Activated CD4-positive, CD25-positive, alpha-beta regulatory T cell treated with anti-CD3 and anti-CD28 coated beads, Interleukin-2, amount 50 U/mL, for 16 hours (primary cell): ENCODE measurements at places on chromosomes 2 and 18.

GRCh38 chr2:42117923-42118753, 51.0 kb upstream of the EML4 start:
- no peak for DNase-seq

GRCh38 chr2:124343827-124344498, 318.9 kb downstream of the CNTNAP5 start:
- DNase-seq: no peak

DNA sequence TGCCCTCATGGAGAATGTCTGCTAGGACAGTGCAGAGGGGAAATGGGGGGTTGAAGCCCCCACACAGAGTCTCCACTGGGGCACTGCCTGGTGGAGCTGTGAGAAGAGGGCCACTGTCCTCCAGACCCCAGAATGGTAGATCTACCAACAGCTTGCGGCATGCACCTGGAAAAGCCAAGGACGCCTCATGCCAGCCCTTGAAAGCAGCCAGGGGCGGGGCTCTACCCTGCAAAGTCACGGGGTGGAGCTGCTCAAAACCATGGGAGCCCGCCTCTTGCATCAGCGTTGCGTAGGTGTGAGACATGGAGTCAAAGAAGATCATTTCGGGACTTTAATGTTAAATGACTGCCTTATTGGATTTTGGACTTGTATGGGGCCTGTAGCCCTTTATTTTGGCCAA, 157.6 kb downstream of the DSEL start:
- DNase-seq: no peak

DNA sequence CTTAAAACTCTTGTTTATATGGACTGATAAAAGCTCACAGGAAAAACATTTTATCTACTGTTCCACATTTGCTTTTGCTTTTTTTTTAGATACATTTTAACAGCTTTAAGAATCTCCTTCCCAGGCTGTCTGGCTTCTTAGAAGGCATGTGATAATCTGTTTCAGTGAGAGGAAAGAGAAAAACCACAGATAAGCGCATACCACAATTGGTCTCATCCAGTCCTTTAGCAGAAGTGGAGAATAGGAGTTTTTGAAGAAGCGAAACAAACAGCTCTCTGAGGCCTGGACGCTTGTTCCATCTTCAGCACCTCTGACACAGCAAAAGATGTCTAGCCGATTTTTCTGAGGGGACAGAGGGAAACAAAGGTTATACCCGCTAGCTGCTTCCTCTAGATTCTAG, 37.6 kb downstream of the RMC1 start:
- DNase-seq: no peak

- no peak for DNase-seq
Measured at GRCh38 chr2:205556357-205556756, 125.9 kb upstream of the NRP2 start.

DNA sequence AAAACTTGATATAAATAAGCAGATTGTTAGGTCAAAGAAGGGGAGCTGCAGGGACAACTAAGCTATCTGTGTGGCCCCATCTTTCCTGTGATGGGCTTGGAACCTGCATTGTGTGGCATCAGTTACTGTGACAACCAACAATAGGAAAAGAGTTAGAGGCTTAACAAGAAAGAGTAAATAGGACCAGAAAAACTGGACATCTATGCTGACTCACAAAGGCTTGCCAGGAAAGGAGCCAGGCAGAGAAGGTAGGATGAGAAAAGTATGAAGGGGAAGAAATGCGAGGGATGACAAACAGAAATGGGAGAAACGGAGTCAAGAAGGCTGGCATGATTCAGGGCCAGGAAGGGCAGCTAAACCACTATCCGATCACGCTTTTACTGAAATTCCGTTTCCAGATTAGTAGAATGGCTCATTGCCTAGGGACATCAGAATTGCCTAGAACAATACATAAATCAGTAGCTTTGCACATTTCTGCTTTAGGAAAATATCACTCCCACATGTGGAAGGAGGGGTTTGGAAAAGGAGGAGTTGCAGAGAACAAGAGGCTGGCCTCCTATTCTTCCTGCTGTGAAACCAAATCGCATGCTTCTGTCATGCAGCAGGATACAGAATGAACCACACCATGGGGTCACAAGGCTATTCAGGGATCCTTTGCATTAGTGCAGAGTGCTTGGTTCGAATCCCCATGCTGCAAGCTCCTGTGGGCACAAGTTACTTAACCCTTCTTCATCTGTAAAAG, 7.3 kb downstream of the PLA2R1 start:
- DNase-seq: no peak

DNA sequence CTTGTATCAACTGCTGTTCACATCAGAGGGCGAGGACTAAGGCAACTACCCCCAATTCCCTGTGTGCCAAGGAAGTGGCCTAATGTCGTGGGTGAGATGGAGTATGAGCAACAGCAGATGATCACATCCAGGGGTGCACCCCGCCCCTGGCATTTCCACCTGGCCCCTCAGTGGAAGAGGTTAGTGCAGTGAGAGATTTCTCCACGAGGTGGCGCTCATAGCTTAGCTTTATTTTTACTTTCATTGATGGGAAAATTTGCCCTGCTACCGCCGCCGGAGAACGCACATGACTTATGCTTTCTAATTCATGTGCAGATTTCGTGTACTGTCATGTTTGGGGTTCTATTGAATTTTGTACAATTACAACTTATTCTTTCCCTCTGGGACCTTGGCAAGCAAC, 470.6 kb upstream of the MEX3C start:
- no peak for DNase-seq

- DNase-seq: no peak
Measured at GRCh38 chr18:57583297-57583835, 3.1 kb downstream of the FECH start.

DNA sequence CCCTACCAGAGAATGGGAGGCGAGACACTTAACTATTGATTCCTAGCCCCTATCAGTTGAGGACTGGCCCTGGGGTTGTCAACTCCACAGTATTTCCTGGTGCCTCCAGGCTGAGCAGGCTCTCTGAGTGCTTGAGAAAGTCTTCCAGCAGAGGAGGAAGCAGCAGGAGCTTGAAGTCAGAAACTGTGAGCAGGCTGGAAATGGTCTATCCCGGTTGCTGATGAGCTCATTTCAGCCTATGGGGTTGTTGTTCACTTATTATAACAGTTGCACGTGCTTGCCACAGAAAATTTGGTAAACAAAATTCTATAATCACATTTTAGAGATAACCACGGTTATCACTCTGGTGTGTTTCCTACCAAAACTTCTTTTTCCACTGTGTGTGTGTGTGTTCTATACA, 254.7 kb upstream of the THUMPD2 start:
- no peak for DNase-seq

- DNase-seq: no peak
Measured at GRCh38 chr2:31226266-31226665, 7.7 kb upstream of the EHD3 start.

- no peak for DNase-seq
Measured at GRCh38 chr2:176240301-176240700, 28.9 kb upstream of the MTX2 start.

GRCh38 chr2:100237770-100238169, 84.5 kb downstream of the LONRF2 start:
- DNase-seq: no peak

GRCh38 chr2:230225486-230225885, at the start of gene SP140:
TSS of gene SP140 (plus strand) at chr2:230225736. CDS start at chr2:230225845, 109 bp downstream.
- DNase-seq: peak; percentile 69

DNA sequence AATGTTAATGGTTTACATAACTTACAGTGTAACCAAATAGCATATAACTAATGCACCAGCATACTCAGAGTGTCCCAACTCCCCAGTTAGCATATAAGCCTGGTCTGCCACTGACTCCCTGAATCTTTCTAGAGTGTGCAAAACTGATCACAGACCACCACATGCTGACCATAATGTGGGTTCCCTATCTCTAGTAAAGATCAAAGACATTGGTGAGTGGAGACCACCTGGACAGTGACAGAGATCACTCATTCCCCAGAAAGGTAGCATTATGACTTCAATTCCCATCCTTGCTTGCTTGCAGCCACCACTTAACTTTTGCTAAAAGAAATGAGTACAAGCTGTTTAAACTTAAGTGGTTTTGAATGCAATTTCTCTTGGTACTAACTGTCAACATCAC, 39.0 kb downstream of the KANSL1L start:
- no peak for DNase-seq

GRCh38 chr2:237156031-237156856, 70.6 kb downstream of the COPS8 start:
- DNase-seq: no peak

GRCh38 chr2:241598061-241598460, 38.9 kb downstream of the THAP4 start:
- DNase-seq: no peak

DNA sequence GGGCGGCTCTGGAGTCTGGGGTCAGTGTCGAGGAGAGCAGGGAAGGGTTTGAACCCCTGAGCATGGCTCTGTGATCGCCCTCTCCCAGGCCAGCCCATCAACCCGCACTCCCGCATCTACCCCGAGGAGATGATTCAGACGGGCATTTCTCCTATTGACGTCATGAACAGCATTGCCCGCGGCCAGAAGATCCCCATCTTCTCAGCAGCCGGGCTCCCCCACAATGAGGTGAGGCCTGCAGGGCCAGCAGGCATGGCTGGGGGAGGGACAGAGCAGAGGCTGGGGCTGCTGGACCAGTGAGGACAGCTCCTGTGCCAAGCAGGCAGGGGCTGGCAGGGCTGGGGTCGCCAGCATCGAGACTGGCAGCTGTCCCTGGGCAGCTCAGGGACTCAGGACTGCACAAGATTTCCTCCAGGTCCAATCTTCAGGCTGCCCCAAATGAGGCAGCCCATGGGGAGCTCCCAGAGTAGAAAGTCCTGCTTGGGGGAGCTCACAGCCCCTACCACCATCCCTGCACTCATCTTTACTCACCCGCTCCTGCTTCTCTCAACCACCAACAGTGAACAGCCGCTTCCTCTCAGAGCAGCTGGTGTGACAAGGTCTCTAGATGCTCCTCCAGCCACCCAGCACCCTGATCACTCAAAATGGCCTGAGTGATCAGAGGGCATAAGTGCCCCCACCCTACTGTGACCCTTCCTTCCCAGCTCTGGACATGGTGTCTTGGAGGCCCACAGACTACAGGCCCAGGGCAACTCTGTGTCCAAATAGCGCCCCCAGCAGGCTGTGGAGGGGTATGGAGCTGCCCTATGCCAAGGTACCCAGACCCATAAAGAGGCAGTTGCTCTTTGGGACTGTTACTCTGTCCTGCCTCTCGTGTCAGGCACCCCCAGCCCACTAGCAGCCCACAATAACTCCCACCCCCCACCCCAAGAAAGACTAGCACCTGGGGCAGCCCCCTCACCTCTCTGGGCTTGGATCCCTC, 18.3 kb upstream of the ANKRD53 start:
- DNase-seq: no peak

GRCh38 chr2:197131558-197131855, 179.1 kb downstream of the ANKRD44 start:
- no peak for DNase-seq

GRCh38 chr2:137005210-137005609, 239.9 kb downstream of the THSD7B start:
- no peak for DNase-seq

DNA sequence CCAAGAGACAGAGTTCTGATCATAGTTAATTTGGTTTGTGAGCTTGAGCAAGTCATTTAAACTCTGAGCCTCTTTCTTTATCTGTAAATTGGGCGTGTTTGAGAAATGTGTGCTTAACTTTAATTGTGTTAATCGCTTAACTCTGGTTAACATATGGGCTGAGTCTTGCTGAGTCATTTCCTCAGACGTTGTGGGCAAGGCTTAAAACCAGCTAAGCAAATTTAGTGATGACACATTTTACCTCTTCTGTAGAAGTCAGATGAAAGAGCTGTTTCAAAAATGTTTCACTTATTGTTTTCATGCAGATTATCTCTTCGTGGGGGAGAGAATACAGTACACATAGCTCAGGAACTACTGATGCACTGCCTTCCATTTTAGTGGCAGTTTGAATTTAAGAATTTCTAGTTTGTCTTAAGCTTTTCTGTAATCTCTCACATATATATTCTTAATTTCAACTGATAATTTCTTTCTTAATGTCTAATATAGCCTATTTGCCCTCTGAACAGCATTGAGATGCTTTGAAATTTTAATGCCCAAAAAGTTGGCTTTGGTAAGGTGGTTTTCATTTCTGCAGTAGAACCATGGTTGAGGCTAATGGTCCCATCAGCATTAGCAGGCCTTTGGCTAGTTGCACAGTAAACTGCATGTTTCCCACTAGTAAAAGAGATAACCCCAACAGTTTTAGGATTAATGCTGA, 34.9 kb downstream of the RAB10 start:
- DNase-seq: peak; percentile 42

- DNase-seq: no peak
Measured at GRCh38 chr2:234829074-234829455, 122.8 kb upstream of the SH3BP4 start.

GRCh38 chr18:42264497-42264896, 309.5 kb downstream of the PIK3C3 start:
- DNase-seq: no peak

GRCh38 chr2:97770445-97770844, 57.1 kb downstream of the ZAP70 start:
- DNase-seq: no peak

- DNase-seq: no peak
Measured at GRCh38 chr2:13001408-13001807, 284.7 kb downstream of the TRIB2 start.

DNA sequence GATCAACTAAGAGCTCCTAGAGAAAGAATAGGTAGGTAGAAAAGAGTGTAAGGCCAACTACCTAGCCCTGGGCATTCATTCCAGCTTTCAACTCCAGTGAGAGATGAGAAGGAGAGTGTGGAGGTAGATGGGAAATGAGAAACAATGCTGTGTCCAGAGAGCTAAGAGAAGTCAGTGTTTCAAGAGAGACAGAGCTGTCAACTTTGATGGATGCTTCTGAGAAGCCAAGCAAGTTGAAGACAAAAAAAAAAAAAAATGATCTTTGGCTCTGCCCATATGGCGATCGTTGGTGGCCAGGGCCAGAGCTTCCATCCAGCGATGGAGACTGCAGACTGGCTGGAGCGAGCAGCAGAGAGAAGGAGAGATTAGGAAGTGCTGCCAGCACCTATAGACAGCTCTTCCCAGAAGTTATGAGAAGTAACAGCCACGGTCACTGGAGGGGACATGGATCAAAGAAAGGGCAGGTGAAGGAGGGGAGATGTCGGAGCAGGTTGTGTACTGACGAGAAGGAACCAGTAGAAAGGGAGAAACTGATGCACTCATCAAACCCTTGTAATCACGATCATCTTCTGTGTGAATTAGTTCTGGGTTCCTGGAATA, 112.4 kb upstream of the PPP1CB start:
- no peak for DNase-seq

- no peak for DNase-seq
Measured at GRCh38 chr2:201966691-201967438, 66.8 kb upstream of the FZD7 start.

GRCh38 chr2:154693741-154694340, 4.7 kb upstream of the KCNJ3 start:
- no peak for DNase-seq

DNA sequence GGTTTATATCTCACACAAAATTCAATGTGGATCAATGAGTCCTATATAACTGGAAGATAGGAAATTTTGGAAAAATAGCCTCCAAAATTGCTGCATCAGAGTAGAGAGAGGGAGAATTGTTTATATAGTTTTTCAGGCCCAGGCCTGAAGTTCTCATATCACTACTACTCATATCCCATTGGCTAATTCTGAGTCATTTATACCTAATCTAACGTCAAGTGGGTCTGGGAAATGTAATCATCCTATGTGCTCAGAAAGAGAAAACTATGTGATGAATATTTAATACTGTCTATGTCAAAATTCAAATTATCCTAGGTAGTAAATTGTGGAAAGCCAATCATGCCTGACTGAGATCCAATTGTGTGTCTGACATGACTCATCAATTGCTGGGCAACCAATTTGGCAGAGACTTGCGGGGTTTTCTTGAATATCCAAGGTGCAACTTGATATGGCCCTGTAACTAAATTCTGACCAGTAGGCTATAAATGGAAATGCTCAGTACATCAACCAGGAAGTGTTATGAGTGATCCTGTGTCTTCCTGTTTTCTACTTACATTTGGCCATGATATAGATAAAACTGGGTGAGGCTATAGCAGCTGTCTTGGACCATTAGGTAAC, 744.4 kb downstream of the KCNJ3 start:
- DNase-seq: no peak
